Sciatic nerve (tissue), 2 donors: ENCODE measurements at places on chromosomes 1 and 21. TPM values are rescaled to one million over a fixed set of nuclear protein-coding genes. Genes with fewer than 3 reads are reported as not detected.

DNA sequence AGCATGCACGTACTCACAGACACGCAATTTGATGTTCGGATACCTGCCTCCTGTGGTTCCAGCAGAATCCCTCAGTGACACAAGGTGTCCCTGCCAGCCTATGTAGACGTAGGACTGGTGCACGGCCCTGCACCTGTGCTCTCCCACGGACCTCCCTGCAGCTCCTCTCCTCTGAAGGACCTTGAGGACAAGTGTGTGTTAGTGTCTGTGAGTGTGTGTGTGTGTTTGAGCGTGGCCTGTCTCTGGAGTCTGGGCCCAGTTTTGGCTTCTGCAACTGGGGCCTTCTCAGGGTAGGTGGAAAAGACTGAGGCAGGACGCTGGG, 22.5 kb upstream of the DMBX1 start:
- DNase-seq = no peak

- no peak for DNase-seq
Measured at GRCh38 chr1:114648503-114648902, 21.3 kb downstream of the DENND2C start.

- no peak for DNase-seq
Measured at GRCh38 chr1:24551290-24551959, 4.5 kb upstream of the NCMAP start.

GRCh38 chr1:178520803-178521202, 7.9 kb downstream of the TEX35 start:
- DNase-seq = no peak

- no peak for DNase-seq
Measured at GRCh38 chr1:95086949-95087533, 14.3 kb upstream of the ALG14 start.

- DNase-seq = no peak
Measured at GRCh38 chr1:8211883-8212579, 105.9 kb upstream of the SLC45A1 start.

GRCh38 chr1:226691247-226691646, 47.8 kb downstream of the ITPKB start:
- no peak for DNase-seq

GRCh38 chr1:189675712-189676244, 801.9 kb downstream of the BRINP3 start:
- DNase-seq = no peak

GRCh38 chr1:212593821-212594251, 14.7 kb upstream of the ATF3 start:
- no peak for DNase-seq

DNA sequence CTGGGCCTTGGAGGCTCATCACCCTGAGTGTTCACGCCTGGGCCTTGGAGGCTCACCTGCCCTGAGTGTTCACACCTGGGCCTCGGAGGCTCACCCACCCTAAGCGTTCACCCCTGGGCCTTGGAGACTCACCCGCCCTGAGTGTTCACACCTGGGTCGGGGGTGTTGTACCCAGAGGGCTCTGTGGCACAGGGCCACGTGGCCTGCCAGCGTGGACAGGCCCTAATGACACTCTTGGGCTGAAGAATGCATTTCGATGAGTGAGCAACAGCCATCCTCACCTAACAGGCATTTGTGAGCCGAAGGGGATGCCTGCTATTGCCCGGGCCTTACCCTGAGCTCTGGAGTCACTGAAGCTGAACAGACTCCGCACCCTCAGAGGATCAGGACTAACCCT, 17.5 kb downstream of the SLC19A1 start:
- peak; percentile 39 for DNase-seq

- DNase-seq = no peak
Measured at GRCh38 chr1:107110326-107110725, 30.5 kb upstream of the NTNG1 start.

The ROR1 gene
- 16.7 TPM for total RNA-seq

The LCE1E gene
- total RNA-seq = not detected

The ELF3 gene
- 6.4 TPM for total RNA-seq

The OR2G6 gene
- total RNA-seq = not detected

The SLC44A3 gene
- 13.8 TPM for total RNA-seq
